ENCODE measurements at places on chromosomes 6 and 20.

GRCh38 chr6:137819740-137820139 lies 47.3 kb upstream of the TNFAIP3 start:
- DNase-seq, result no peak

DNA sequence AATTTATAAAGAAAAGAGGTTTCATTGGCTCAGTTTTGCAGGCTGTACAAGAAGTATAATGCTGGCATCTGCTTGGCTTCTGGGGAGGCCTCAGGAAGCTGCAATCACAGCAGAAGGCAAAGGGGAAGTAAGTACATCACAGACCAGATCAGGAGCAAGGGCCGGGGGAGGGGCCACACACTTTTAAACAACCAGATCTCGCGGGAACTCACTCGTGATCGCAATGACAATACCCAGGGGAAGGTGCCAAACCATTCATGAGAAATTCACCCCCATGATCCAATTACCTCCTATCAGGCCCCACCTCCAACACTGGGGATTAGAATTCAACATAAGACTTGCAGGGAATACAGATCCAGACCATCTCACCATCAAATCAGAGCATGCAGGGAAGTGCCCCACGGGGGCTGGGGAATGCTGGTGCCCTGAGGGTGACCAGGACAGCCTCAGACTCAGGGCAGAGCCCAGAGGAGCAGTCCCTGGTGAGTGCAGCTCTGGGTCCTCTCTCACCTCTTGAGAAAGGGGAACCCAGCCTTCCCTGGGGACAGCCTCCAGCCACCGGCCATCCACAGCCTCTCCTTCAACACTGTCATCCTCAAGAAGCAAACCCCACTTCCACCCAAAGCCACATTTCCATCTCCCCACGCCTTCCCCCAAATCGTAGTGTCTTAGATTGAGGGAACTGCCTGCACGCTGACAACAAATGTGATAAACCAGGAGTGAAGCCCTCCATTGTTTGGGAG lies 80.7 kb downstream of the ANKRD60 start:
- DNase-seq, result no peak

GRCh38 chr6:134132494-134133141 lies 80.2 kb upstream of the SLC2A12 start:
- DNase-seq, result no peak

- DNase-seq, result no peak
These were observed 711.1 kb downstream of the EPHA7 start for GRCh38 chr6:92708270-92708669.

GRCh38 chr6:40282986-40283385 lies 304.2 kb downstream of the LRFN2 start:
- DNase-seq, result no peak

GRCh38 chr6:148169706-148170105 lies 172.9 kb upstream of the SASH1 start:
- DNase-seq, result no peak

DNA sequence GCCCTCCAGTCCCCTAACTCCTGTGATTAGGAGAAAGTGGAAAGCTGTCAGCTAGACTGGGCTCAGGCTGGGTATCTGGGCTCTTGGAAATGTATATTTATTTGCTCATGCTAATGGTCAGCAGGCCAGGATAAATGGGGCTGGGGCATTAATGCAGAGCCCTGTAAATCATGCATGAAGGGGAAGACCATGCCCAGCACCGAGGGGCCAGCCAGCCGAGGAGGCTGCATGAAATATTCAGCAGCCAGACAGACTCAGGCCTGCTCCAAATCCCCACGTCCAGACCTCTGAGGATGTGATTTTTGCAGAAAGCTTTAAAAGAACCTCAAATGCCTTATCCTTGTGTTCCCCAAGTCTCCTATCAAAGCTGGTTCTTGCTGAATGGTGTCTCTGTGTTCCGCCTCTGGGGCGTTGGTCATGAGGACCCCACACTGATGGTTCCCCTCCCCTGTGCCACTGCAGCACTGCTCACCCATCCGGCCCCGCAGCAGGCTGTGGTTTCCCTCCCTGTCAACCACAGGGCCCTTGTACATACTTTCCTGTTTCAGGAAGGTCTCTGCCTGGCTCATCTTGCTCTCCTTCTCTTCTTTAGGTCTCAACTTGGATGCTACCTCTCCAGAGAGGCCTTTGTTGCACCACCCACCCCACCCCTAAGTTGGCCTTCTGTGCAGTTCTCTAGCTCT lies 358.4 kb downstream of the CDH26 start:
- DNase-seq, result no peak

DNA sequence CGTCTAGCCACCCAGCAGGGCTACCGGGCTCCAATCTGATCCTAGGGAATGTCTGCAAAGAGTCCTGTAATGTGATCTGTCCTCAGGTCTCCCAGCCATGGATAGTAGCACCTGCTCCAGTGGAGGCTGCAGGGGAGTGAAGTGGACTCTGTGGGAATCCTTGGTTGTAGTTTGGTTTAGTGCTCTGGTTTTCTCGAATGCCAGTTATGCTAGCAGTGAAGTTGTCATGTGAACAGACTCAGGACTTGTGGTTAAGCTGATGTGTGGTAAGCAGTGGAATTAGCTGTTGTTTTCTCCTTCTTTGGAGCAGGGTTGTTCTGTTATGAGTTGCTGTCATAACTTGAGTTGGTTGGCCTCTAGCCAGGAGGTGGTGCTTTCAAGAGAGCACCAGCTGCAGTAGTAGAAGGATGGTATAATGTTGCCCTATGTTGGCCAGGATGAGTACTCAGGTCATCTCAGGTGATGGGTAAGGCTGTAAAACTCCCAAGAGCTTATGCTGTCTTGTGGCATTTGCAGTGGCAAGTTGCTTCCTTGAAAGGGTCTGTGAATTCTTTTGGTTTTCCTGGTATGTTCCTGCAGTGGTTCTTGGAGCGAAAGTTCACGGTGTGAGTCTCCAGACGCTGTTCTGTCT lies 390.2 kb downstream of the UTRN start:
- no peak for DNase-seq

GRCh38 chr6:118761645-118762044 lies 110.3 kb upstream of the CEP85L start:
- DNase-seq, result no peak

DNA sequence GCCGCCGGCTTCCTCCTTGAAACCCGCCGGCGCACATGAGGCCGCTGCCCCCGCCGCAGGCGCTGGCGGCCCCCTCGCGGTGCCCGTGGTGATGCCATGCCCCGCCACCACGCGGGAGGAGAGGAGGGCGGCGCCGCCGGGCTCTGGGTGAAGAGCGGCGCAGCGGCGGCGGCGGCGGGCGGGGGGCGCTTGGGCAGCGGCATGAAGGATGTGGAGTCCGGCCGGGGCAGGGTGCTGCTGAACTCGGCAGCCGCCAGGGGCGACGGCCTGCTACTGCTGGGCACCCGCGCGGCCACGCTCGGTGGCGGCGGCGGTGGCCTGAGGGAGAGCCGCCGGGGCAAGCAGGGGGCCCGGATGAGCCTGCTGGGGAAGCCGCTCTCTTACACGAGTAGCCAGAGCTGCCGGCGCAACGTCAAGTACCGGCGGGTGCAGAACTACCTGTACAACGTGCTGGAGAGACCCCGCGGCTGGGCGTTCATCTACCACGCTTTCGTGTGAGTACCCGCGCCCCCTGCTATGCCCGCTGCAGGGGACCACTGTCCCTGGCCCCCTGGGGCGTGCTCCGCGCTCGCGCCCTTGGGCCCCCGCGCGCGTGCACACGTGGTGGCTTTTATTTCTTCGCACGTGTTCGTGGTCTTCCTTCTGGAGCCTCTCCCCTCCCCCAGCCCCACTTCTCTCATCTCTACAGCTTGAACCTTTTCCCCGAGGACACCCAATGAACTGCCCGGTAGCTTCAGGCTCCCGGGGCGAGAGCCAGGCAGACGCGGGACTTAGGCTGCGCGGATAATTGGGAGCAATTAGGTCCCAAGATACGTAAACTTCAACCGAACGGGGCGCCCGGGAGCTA lies 453 bp downstream of the KCNQ5 start:
- DNase-seq, result no peak

DNA sequence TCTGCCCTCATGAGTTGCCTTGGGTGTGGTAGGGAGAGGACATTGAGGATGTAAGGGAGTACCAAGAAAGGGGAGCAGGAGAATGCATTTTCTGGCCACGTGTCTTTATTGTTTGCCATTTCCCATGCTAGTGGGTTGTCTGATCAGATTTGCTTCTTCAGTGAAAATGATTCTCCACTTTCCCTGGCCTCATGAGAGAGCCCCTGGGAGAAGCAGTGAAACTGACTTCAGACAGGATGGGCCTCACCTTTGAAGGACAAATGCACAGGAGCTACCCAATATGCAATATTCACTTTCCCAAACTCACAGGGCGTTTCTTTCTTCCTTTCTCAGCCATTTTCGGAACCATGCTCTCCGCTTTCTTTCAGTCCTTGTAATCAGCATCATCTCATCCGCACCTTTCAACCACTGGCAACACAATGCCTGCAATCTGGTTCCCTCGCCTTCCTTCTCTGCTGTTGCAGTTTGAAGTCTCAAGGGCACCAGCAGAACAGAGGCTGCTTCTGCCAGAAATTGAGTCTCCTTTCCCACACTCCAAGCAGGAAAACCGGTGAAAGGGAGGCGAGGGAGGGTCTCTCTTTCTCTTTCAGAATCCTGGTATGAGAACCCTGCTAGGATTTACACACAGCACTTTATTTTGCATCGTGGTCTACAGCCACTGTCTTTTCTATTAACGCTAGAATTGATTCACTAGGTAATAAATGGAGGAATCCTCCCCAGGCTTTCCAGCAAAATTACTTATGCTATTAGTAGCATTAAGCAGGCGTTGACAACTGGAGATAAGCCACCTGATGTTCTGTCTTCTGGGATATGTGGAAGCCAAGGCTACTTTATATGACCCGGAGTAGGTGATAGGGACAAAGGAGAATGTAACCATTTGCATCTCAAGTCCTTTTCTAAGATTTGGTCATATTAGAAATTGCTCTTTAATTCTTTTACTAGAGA lies 62.0 kb upstream of the FAM184A start:
- DNase-seq, result no peak

- DNase-seq, result no peak
These were observed 11.5 kb downstream of the SRXN1 start for GRCh38 chr20:641516-641875.

- DNase-seq, result no peak
These were observed 189.1 kb downstream of the PHF3 start for GRCh38 chr6:63824722-63825121.

GRCh38 chr6:116511424-116512110 lies at the start of gene CALHM5:
Gene CALHM5 (plus strand): TSS chr6:116511639. CDS start chr6:116511697, 58 bp downstream.
- no peak for DNase-seq

DNA sequence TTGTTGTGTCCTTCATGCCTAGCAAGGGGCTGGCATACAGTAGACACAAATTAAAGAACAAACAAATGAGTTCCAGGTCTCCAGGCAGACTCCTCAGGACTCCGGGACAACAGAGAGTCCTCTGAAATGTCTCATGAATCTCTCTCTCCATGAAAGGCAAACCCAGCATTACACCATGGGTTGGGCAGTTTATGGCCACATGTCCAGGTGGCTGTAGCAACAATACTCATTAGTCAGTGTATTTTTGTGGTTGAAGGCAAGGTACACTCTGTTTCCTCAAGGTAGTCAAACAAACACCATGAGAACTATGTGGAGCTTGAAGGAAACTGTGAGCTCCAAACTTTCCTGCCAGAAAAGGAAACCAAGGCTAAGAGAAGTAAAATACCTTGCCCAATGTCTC lies 62.2 kb downstream of the KCNB1 start:
- no peak for DNase-seq

DNA sequence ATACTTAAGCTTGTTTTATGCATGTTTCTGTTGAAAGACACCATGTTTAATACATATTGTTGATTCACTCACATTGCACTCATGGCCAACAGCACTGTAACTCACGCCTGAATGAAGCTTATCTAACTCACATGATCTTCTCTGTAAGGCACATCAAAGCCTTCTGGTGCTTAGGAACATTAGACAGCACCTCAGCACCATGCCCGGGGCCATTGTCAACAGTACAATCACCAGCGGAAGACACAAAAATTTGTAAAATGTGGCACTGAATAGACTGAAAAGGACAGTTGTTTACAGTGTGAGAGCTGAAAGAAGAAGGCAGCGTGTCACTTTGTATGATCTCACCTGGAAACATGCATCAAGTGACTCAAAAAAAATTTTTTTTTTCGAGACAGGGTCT lies 8.9 kb upstream of the TCF15 start:
- DNase-seq, result no peak

DNA sequence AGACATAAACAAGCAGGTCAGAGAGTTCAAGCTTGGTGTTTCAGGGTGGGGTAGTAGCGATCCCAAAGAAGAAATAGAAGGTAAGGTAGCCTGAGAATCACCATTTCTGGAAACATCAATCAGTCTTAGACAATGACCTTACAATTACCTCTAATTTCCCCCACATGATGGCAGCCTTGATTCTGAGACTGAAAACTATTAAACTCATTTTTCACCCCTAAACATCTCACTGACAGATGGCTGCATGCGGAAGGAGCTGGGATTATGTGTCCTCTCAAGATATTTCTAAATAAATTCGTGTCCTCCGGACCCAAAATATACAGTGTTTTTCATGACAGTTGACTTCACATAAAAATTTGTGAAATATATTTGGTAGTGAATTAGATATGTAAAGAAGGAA lies 61.0 kb downstream of the KIF6 start:
- DNase-seq, result no peak

DNA sequence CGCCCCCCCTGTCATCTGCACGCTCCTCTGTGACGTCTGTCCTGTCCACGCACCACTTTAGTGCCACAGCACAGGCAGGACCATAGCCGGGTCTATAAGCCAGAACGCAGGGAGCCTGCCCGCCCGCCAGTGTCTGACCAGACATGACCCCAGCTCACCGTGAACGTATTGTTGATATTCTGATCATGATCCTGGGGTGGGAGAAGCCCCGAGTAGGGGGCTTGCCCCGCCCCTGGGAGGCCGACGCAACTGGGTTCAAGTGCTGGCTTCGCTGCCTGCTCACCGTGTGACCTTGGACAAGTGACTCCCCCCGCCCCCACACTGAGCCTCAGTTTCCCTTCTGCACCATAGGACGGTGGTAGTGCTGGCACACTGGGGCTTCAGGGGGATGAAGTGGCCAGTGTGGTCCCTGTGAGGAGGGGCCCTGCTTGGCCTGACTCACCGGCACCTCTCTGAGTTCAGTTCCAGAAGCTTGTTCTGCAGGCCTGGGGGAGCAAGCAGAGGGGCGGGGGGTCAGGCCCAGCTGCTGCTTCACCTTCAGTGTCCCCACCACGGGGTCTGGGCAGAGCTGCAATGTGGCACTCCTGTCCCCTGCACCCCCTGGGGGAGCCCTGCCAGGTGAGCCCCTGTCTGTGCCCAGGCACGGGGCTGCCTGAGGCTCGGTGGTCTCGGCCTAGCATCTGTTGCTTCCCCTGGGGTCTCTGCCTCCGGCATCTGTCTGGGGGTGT lies 9.2 kb downstream of the RBBP8NL start:
- no peak for DNase-seq

- no peak for DNase-seq
These were observed 431.2 kb upstream of the PTCHD4 start for GRCh38 chr6:48542191-48542590.

GRCh38 chr6:37862992-37863391 lies 43.5 kb downstream of the ZFAND3 start:
- no peak for DNase-seq

DNA sequence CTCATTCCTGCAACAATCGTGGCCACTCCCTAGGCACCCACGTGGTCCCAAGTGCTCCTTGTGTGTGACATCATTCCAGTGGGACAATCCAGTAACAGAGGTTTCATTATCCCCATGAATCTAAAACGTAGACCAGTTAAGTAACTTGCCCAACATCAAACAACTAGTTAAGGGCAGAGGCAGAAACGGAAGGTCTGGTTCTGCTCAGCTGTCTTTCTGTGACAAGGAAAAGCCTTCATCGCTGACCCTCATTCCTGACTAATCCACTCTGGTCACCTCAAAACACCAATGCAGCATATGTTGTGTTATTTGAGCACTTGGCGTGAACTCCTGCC lies 261.4 kb upstream of the JARID2 start:
- DNase-seq, result no peak
